ENCODE measurements at places on chromosomes 2 and 18.

- no peak for ATAC-seq
Measured at GRCh38 chr18:6150430-6150829, 255.1 kb upstream of the TMEM200C start.

GRCh38 chr2:223562078-223562477, 40.1 kb downstream of the SCG2 start:
- no peak for ATAC-seq

DNA sequence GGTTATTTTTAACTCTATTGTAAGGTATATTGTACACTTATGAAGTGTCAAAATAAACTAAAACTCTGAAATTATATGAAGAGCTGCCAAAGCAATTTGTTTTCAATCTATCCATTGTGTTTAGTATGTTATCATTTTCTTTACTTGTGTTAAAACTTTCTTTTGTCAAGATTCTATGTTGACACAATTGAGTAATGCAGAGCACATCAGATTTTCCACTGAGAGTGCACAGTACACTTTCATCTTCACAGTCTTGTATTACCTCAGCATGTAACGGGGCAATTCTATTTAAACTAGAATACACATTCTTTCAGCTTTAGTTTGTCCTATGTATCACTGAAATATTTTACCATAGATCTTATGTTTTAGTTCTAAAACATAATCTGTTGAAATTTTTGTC, 304.4 kb upstream of the ZC3H15 start:
- ATAC-seq: no peak

DNA sequence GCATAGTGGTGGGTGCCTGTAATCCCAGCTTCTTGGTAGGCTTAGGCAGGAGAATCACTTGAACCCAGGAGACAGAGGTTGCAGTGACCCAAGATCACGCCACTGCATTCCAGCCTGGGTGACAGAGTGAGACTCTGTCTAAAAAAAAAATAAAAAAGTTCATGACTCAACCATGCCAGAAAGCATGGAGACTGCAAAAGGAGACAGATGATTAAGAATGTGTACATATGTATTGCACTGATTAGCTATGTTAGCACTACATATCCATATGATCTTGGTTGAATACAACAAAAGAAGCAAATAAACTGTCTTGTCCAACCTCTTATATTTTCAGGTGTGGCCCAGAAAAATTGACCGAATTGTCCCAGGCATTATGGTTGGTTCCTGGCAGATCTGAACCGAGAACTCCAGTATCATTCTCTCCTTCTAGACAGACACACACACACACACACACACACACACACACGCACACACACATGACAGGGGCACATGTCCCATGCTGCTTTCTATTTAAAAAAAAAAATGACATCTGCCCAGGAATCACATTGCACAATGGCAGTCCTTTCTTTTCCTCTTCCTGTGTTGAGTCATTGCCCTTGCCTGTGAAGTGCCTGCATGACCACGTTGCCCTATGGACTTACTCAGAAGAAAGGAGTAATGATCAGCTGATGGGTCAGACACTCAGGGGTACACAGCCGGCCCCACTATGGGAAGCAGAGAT, 65.6 kb downstream of the MYCN start:
- no peak for ATAC-seq

GRCh38 chr2:37934591-37935513, 9.8 kb downstream of the RMDN2 start:
- peak; percentile 16 for ATAC-seq

DNA sequence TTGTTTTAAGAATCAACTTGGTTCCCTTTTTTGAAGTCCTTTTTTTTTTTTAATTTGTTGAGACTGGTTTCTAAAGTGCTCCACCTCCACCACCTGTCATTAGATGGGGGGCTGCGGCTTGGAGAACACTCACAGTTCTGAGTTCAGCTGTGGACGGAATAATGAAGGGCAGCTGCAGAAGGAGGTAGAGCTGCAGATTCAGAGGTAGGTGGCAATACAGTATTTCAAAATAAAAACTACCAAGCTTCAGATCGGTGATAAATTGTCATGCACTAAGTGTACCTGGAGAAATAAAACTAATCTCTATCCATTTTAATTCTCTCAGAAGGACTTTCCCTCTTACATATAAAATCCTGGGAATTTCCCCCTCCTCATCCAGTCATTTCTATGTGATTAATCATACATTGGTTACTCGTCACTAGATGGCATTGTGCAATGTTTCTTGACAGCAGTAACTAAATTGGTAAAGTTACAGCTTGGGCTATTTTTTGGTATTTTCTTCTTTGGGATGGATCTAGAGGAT, 81.1 kb upstream of the SLC39A10 start:
- ATAC-seq: peak; percentile 84

GRCh38 chr2:19989342-19989666, 601 bp downstream of the WDR35 start:
- no peak for ATAC-seq

DNA sequence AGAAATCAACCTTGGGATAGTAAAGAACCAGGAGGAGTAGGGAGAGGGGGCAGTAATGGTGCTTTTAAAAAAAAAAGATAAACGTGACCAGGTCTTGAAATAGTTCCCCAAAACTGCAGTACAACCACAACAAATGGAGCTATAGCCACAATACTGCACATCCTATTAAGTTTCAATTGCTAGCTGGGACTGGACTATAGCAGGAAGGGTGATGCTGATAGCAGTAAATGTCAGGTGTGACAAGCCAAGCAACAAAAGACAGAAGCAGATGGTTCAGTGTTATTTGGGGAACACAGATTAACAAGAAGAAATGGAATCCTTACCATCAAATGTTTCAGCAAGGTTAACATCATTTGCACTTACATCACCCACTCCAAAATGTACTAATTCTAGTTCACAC, 10.1 kb downstream of the RPS27A start:
- no peak for ATAC-seq

- ATAC-seq: no peak
Measured at GRCh38 chr2:222535477-222535876, 111.1 kb downstream of the SGPP2 start.

GRCh38 chr2:100736121-100736915, 83.6 kb upstream of the NPAS2 start:
- ATAC-seq: no peak

DNA sequence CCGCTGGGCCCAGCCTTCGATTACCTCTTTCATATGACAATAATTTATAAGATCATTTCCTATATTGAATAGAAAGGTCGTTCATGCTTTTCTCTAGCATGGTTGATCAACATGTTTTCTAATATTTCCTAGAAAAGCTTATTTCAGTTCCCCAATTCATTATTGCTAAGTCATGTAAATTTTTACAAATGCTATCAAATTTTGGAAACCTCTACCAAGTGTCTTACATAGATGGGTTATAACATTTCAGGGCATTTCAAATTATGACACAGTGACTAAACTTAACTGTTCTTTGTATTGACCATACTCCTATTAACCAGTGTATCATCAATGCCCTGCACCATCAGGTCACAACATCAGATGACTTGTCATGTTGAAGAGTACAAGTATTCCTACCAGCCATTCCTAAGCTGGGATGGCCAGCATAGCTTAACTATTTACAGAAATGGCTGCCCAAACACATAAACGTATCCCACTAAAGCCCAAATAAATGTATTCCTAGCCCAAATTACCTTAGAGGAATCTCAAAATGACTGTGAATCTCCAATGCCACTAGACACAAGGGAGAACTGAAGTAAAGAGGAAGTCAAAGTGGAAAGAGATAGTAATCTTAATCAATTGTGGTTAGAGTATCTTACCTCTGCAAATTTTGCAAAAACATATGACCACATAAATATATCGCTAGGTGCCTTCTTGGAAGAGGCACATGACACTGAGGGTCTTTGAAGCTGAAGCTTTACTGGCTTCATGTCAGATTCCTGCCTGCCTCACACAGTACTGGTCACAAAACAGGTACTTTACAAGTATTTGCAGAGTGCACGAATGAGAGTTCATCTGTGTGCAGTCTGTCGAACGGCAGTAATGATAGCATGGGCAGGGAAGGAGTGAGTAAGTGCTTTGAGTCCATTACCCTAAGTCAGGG, 87.3 kb upstream of the TLK1 start:
- ATAC-seq: peak; percentile 70

GRCh38 chr2:176854878-176855277, 357.7 kb upstream of the HNRNPA3 start:
- ATAC-seq: peak; percentile 79

DNA sequence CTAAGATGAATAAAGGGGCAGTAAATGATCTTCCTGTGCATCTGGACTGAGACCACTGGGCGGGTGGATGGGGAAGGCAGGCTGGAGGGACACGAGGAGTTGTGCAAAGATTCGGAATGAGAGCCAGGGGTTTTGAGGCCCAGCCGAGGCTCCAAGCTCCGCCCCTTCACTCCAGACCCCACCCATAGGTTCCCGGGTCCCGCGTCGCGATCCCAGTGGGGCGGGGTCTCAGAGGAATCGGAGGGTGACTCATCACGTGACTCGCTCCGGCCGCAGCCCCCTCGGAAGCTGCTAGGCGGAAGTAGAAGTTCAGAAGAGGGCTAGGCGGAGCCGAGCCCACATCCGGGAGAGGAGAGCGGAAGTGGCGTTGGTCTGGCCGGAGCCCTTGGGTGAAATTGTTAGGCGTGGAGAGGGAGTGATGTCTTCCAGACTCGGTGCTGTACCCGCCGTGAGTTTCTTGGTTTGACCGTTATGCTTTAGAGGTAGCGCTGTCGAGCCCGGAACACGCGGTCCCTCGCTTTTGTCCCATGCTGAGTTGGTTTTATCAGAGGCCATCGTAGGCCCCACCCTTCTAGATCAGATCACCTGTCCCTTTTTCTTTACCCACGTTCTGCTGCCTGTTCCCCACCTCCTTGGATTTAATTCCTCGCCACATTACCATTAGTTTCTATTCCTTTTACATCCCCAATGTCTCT, at the start of gene ZNF512:
ZNF512 (plus strand) TSS at position 348 of the 695 bp plus-strand sequence; CDS start at position 419, 71 bp downstream.
- peak; percentile 89 for ATAC-seq

- no peak for ATAC-seq
Measured at GRCh38 chr2:167493862-167494261, 605.6 kb downstream of the XIRP2 start.

DNA sequence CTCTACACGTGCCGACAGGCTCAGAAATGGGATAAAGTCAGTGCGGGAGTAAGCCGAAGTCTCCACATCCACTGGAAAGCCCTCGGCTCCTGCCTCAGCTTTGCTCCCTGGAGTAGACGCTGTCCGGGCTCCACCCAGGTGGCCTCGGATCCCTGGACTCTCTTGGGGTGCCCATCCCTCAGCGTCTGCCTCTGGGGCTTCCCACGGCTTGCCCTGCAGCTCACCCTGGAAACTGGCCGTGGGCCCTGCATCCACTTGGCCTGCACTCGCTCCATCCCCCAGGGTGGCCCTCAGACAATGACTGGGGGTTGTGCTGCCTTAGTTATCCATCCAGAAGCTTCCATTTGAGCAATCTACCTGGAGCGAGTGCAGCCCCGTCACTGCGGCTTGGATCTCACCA, 36.2 kb upstream of the TAF1B start:
- no peak for ATAC-seq

DNA sequence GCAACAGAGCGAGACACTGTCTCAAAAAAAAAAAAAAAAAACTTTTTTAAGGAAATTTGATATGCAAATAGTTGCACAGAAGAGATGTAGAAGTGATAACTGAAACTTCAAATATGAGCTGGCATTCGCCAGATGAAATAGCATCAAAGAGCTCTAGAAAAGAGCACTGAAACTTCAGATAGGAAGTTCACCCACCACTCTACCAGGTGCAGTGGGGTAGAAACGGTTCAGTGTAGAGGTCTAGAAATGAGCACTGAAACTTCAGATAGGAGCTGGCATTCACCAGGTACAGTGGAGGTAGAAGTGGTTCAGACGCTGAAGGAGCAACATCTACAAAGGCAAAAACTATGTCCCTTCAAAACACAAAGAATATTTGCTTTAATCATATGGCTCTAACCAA, 9.0 kb upstream of the ONECUT2 start:
- peak; percentile 49 for ATAC-seq

GRCh38 chr2:28681158-28681571, 70.5 kb upstream of the PPP1CB start:
- peak; percentile 97 for ATAC-seq

DNA sequence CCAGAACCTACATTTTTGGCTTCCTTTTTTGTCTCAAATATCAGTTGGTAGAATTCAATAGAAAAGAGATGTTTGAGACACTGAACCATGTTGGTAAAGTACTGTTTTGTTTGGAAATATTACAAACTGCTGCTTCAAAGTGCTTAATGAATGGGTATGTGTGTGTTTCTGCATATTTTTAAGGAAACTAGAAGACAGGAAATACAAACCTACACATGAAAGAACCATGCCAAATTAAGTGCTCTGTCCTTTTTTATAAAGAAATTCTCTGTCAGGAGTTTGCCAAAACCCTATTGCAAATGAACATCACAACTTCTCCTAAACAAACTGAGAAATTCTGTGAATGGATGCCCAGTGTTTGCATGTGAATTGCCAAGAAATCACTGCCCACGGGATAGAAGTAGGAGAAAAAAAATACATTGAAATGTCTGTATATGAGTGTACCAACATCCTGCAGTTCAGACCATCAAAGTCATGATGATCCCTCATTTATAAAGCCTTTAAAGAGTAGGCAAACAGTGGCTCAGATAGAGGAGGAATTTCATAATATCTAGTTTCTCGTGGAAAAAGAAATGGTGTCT, 69.6 kb upstream of the RND3 start:
- ATAC-seq: no peak

DNA sequence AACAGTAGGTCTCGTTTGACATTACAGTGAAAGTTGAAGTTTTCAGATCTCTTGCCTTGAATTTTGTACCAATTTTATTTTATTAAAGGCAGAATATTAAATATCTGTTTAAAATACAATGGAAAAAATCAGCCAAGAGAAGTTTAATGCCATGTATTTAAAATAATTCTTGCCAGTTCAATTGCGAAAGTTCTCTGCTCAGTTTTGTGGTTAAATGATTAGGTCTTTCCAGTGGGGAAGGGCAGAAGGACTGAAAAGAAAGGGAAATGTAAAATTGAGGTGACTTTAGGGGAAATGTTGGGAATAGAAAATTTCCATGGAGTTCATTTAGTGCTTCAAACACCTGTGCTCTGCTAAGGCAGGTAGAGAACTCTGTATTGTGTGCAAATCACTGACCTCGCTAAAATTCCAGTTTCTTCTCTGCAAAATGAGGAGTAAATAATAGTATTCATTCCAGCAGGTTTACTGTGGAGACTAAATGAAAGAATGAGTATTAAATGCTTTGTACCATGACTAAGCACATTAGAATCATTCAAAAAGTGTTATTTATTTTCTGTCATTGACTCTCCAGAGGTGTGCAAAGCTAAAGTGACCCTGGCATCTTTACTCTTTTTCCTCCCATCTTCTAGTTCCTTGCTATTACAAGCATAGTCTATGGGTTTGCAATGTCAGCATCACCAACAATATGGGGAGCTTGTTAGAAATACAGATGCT, 74.4 kb downstream of the KIAA1328 start:
- ATAC-seq: no peak

- no peak for ATAC-seq
Measured at GRCh38 chr2:8300216-8300615, 381.6 kb upstream of the ID2 start.

- ATAC-seq: no peak
Measured at GRCh38 chr2:39661826-39662225, 3.9 kb upstream of the TMEM178A start.
